ENCODE measurements at places on chromosomes 12 and 14.

DNA sequence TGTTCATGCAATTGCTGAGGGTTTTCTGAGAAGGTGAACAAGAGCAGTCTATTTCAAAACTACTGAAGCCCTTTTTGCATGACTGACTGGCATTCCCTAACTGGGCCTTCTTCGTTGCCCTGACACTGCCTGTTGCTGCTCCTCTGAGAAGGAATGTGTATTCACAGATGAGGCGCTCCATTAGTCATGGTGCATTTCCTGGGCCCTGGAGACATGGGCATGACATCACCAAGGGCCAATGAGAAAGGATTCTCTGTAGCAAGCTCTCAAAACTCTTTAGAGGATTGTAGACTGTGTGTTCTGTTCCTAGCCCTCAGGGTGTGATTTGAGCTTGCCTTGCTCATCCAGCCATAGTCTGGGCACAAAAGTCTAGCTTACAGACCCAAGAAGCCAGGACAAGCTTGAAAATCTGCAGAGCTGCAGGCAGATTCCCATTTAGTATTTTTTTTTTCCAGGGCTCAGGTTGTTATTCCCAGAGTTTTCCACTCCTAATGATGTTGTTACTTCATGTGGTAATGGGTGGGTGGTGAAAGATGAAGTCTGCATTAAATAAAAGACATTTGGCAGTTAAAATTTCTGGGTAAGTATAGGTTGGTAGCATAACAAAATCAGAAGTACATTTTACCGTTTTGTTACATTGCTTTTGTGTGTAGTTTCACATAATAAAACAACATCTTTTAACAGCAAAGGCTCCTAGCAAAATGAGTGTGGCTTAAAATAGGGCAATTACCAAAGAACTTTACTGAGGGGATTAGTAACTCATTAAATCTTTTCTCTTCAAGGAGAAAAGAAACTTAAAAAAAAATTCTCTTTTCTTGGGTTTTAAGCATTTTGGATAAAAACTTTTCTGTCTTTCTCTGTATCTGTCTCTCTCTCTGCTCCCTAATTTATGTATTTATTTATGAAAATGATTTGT, 318.4 kb downstream of the RAD51B start:
- H3K27ac ChIP-seq, result no peak overlapping the region
- DNase-seq, result no peak
- H3K4me3 ChIP-seq, result no peak overlapping the region
- H3K4me1 ChIP-seq, result peaks cover 7% of the 10 kb centered on the region
- no peaks in the 10 kb centered on the region for H3K27me3 ChIP-seq

- no peaks in the 10 kb centered on the region for H3K27me3 ChIP-seq
- no peaks in the 10 kb centered on the region for H3K4me1 ChIP-seq
- no peak overlapping the region for H3K4me3 ChIP-seq
- H3K27ac ChIP-seq, result no peak overlapping the region
- no peak for DNase-seq
- H3K36me3 ChIP-seq, result no peaks in the 10 kb centered on the region
These were observed 403.7 kb downstream of the SLC6A15 start for GRCh38 chr12:84508851-84509260.

GRCh38 chr14:68770553-68771286, 22.1 kb downstream of the ZFP36L1 start:
- no peak for DNase-seq
- no peak overlapping the region for H3K27ac ChIP-seq
- H3K27me3 ChIP-seq, result no peaks in the 10 kb centered on the region
- peaks cover 2% of the 10 kb centered on the region for H3K36me3 ChIP-seq

- no peak overlapping the region for H3K27ac ChIP-seq
- no peaks in the 10 kb centered on the region for H3K27me3 ChIP-seq
- no peaks in the 10 kb centered on the region for H3K4me1 ChIP-seq
- DNase-seq, result no peak
- no peaks in the 10 kb centered on the region for H3K36me3 ChIP-seq
- no peak overlapping the region for H3K4me3 ChIP-seq
These were observed 273.7 kb downstream of the DAD1 start for GRCh38 chr14:22315336-22315735.
